Brain (organoid and tissue), 16 donors: ENCODE measurements at places on chromosomes 16 and 17.

- DNase-seq = no peak
Measured at GRCh38 chr17:65662196-65662595, 100.7 kb upstream of the AXIN2 start.

- DNase-seq = no peak
Measured at GRCh38 chr17:35254107-35254773, 11.4 kb downstream of the SLFN5 start.

DNA sequence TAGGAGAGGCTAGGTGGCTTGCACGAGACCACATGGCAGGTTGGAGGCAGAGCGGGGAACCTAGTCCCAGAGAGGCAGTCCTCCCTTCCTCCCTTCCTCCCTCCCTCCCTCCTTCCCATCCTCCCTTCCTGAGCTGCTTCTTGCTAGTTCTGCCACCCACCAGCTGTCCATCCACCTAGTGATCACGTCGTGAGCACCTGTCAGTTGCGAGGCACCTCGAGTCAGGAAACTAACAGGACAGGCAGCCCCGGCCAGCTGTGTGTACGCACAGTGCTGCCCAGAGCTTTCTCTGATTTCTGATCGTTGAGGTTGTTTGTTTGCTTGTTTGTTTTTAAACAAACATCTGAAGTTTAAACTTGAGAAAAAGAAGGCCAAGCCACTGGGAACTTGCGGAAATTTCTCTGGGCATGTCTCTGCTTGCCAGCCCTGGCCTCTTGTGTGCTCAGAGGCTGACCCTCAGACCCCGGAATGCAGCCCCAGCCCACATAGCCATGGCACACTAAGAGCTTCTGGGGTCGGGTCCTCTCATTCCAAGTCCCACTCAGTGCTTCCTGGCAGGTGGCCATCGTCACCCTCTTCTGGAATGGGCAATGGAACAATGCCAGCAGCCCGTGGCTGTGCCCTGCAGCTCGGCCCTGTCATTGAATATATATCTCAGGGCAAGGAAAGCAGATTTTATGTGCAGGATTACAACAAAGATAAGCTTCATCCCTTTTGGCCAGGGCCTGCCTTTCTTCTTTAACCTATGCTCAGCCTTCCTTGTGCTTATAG is 174.0 kb downstream of the KATNIP start:
- no peak for DNase-seq

- no peak for DNase-seq
Measured at GRCh38 chr16:2595393-2596205, 57.8 kb downstream of the PDPK1 start.

DNA sequence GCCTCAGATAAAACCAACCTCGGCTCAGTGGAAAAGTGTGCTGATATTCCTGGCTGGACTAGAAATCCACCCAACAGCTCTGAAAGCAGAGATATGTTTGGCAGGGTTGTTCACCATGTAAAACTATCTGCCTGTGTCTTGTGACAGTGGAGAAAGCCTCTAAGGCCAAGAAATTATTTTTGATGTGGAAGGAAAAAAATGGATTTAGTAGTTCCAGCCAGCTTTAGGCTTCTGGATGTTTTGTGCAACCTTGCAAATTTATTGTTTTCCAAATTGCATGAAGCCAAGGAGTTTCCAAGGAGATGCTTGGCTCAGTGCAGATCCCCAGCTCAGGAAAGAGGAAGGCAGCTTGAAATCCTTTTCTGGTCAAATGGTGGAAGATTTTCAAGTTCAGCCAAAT is 31.6 kb downstream of the TEKT5 start:
- DNase-seq = no peak
